ENCODE measurements at places on chromosomes 5 and 9. TPM values are rescaled to one million over a fixed set of nuclear protein-coding genes. Genes with fewer than 3 reads are reported as not detected.

ZBTB26 gene
- 4.6 TPM for total RNA-seq

PCDHA4 gene
- total RNA-seq, result 0.08 TPM

JAKMIP2 gene
- total RNA-seq, result 0.16 TPM

GRCh38 chr9:99966716-99967115, 60.3 kb downstream of the STX17 start:
- DNase-seq, result no peak

- DNase-seq, result no peak
These were observed at the start of gene SLC12A7 for GRCh38 chr5:1111727-1112289. Gene SLC12A7 (minus strand): TSS chr5:1112063. CDS start chr5:1111991, 72 bp downstream.

- no peak for DNase-seq
These were observed 251.7 kb upstream of the ACTBL2 start for GRCh38 chr5:57734296-57734695.

DNA sequence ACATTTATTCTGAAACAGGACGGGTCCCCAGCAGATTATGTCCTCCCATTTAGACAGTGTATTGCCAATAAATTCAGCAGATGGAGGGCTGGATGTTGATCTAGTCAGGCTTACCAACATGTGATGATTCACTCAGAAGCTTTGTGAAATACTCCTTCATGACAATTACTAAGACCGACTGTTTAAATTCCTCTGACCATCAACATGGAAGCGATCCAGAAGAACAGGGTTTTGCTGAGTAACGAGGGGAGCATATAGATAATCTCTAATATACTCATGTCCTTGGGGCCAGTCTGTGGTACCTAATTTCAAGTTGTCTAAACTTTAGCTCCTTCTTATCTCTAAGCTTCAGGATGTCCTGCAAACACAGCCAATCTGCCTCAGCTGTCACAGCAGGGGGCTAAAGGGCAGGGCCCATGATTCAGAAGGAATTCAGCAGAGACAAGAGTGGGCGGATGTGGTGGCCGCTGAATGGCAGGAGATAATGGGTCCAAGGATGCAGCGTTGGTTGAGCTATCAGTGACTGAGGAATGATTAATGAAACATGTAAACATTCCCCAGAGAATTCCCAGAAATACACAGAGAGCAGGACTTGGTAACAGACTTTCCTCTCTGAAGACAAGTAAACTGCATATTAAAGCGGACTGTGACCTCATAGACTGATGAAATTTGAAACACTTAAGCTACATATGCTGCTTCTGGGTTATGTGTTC, 109.4 kb downstream of the ANKRD55 start:
- no peak for DNase-seq

DNA sequence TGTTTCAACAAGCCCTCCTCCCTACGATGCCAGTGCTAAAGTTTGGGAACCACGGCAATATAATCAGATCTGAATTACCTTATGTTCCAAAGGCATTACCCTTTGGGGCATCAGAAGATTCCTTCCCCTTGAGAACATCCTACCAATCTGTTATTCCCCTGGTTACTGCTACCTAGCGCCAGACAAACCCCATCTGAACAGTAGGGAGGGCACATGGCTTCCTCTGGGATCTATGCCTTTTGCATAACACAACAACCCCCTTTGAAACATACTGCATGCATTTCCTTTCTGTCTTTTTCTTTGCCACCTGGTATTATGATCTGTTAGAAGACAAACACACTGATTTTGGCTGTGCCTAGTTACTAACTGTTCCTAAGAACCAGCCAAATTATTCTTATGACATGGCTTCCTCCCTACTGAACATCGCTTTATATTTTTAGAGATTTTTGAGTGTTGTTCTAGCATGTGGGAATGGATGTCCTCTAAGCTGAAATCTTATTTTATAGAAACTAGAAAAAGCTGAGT, 103.9 kb upstream of the DAPK1 start:
- DNase-seq, result no peak

GRCh38 chr9:108117795-108118194, 628.2 kb upstream of the KLF4 start:
- no peak for DNase-seq

- no peak for DNase-seq
These were observed 17.2 kb downstream of the RIC1 start for GRCh38 chr9:5646116-5646515.

All from Right ventricle myocardium inferior (tissue), 1 donor.